ENCODE measurements at places on chromosomes 12 and 14. TPM values are rescaled to one million over a fixed set of nuclear protein-coding genes. Genes with fewer than 3 reads are reported as not detected.

Gene PLXNC1
- 0.97 TPM for total RNA-seq

Gene FERMT2
- 266 TPM for total RNA-seq

Gene ARHGDIB
- total RNA-seq: 30.6 TPM

Gene FAIM2
- 3.9 TPM for total RNA-seq

Gene RERG
- 0.64 TPM for total RNA-seq

Gene BEGAIN
- total RNA-seq: not detected

Gene SERPINA10
- total RNA-seq: not detected

Gene ANKS1B
- total RNA-seq: 0.64 TPM

Gene SPPL3
- total RNA-seq: 9.5 TPM

Gene FOXG1
- total RNA-seq: not detected

Gene NANOG
- total RNA-seq: not detected

Gene OTX2
- total RNA-seq: not detected

Gene GRIN2B
- total RNA-seq: under 0.01 TPM

Gene CPNE6
- total RNA-seq: not detected

Gene PTHLH
- total RNA-seq: 1.3 TPM

Gene PTPN6
- not detected for total RNA-seq

Gene RFX4
- total RNA-seq: not detected

Gene SMCO2
- not detected for total RNA-seq

All from fibroblast of villous mesenchyme (primary cell).